NCI-H146 (cell line): ENCODE measurements at places on chromosomes 13 and 19.

GRCh38 chr19:30172613-30173242, 199.5 kb upstream of the ZNF536 start:
- DNase-seq: no peak

- DNase-seq: no peak
Measured at GRCh38 chr19:39070888-39071287, 13.3 kb upstream of the ACP7 start.

GRCh38 chr19:56310462-56310861, 4.2 kb downstream of the ZSCAN5A start:
- DNase-seq: no peak

GRCh38 chr19:3314962-3315675, 51.3 kb upstream of the NFIC start:
- DNase-seq: no peak

DNA sequence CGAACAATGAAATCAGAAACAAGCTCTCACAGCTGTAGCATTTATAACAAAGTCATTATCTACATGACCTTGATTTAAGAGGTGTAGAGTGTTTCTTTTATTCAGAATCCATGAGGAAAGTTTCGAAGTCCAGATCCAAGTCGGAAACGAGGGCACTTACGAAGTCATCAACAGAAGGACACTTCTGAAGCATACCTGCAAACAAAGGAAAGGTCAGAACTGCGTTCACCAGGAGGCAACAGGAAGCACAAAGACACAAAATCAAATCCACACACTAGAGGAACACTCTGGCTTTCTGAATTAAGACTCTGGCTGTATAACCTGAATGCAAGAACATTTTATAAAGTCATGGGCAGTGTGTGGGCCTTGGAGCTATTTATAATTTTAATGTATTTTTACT, 158.9 kb downstream of the MIPEP start:
- DNase-seq: no peak

- no peak for DNase-seq
Measured at GRCh38 chr19:5916181-5916708, 2.2 kb downstream of the CAPS start.

- no peak for DNase-seq
Measured at GRCh38 chr13:110305544-110305943, 1.4 kb downstream of the COL4A1 start.

DNA sequence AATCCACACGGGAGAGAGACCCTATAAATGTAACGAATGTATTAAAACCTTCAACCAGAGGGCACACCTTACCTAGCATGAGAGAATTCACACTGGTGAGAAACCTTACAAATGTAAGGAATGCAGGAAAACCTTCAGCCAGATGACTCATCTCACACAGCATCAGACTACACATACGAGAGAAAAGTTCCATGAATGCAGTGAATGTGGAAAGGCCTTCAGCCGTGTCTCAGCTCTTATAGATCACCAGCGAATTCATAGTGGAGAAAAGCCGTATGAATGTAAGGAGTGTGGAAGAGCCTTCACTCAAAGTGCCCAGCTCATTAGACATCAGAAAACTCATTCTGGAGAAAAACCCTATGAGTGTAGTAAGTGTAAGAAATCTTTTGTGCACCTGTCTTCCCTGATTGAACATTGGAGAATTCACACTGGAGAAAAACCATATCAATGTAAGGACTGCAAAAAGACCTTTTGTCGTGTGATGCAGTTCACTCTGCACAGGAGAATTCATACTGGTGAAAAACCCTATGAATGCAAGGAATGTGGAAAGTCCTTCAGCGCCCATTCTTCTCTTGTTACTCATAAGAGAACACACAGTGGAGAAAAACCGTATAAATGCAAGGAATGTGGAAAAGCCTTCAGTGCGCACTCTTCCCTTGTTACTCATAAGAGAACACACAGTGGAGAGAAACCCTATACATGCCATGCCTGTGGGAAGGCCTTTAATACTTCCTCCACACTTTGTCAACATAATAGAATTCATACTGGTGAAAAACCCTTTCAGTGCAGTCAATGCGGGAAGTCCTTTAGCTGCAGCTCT, 16.0 kb downstream of the ZNF582 start:
- DNase-seq: no peak

DNA sequence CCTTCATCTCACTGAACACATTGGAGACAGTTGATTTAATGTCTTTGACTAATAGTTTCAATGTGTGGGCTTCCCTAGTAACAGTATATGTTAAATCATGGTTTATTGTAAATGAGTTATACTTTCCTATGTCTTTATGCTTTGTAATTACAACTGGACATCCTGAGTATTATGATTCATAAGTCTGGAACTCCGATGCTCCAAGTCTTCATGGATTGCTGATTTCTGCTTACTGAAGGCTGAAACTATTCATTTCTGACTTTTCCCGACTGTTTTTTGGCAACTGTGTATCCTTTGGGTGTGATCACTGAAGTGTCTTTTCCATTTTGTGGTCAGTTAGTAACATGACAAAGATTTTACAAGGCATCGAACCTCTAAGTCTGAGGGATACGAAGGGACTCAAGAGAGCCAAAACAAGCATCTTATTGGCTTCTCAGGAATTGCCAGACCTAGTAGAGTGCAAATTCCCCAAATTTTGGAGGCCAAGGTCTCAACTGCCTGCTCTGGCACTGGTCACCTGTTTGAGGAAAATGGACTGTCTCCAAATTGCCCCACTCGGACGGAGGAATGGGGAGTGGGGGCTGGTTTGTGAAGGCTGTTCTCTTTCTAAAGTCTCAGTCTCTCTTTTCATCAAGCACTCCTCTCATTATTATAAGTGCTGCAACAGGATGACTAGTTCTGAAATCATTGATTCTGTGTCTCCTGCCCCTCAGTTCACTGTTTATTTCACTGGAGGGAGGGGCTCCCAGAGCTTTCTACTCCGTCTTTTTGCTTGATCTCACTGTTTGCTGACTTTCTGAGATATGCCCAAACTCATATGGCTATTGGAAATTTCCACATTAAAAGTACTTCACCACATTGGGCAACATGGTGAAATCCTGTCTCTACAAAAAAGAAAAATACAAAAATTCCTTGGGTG, 20.2 kb upstream of the CD70 start:
- no peak for DNase-seq
